ENCODE measurements at places on chromosomes 1 and 21. TPM values are rescaled to one million over a fixed set of nuclear protein-coding genes. Genes with fewer than 3 reads are reported as not detected.

The OR6Y1 gene
- not detected for total RNA-seq

GRCh38 chr1:1302951-1303509, 4.7 kb downstream of the ACAP3 start:
- no peak for DNase-seq

The CSDE1 gene
- 411 TPM for total RNA-seq

- no peak for DNase-seq
Observed at GRCh38 chr21:16113052-16113715, 383.4 kb downstream of the USP25 start.

DNA sequence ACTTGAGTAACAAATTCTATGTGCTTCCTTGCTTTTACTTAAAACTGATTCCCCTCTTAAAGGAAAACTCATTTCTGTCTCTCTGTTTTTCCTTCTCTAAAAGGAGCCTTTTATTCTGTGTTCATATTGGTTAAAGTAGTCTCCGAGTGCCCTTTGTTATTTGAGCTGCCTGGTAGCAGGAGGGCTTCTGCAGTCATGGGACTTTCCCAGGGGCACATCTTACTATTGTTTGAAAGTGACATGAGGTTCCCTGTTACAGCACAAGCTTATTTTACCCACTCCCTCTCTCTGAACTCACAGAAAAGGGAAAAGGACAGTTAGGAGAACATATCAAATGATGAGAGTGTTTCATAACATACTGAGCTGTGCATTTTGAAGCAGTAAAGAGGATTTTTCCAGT, 58.1 kb upstream of the ANGPTL1 start:
- no peak for DNase-seq

DNA sequence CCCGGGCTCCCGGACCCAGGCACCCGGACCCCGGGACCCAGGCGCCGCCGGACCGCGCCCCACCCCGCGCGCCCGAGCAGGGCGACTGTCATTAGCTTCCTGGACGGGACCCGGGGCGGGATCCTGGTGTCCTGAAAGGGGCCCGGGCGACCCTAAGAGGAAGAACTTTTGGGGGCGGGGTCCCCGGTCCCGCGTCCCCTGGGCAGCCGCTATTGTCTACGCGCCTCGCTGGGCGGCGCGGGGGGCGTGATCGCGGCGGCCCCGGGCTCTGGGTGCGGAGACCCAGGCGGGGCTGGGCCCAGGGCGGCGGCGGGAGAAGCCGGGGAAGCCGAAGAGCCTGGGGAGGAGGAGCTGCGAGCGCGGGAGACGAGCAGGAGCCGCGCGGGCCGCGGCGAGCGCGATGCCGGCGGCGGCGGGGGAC, 465 bp downstream of the HUNK start:
- DNase-seq = no peak

DNA sequence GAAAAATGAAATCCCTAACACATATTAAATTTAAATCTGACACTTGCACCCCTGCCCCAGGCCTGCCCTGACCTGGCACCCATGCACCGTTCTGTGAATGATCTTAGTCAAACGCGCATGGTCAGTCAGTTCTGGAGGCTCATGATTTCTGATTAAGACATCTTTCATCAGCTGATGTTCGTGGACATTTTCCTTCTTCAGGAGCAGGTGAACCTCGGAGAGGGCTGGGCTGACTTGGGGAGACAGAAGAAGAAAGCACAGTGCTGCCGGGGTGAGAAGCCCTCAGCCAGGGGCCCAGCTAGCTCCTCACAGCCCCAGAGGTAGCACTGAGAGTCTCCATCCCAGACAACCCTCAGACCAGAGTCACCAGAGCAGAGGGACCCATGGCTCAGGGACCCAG, 134.5 kb upstream of the AJAP1 start:
- DNase-seq = no peak

The MAP3K21 gene
- total RNA-seq = 4.4 TPM

The CHTOP gene
- 87.1 TPM for total RNA-seq

The S100B gene
- not detected for total RNA-seq

DNA sequence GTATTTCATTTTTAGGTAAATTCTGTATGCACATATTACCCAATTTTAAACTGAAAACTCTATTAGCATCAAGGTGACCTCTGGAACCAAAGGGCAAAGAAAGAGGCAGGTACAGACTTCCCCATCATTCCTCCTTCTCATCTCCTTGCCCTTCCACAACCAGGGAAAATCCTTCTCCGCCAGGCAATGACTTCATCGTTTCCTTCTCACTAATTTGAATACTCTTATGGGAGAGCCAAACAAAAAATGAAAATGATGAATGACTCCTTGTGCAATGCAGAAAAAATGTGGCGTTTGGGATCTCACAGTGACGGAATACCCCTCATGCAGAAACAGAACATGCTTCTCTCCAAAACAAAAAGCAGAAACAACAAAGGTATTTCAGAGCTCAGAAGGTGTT, 83.7 kb downstream of the HLCS start:
- DNase-seq = no peak

- DNase-seq = no peak
Observed at GRCh38 chr1:94623560-94624148, 82.1 kb upstream of the F3 start.

DNA sequence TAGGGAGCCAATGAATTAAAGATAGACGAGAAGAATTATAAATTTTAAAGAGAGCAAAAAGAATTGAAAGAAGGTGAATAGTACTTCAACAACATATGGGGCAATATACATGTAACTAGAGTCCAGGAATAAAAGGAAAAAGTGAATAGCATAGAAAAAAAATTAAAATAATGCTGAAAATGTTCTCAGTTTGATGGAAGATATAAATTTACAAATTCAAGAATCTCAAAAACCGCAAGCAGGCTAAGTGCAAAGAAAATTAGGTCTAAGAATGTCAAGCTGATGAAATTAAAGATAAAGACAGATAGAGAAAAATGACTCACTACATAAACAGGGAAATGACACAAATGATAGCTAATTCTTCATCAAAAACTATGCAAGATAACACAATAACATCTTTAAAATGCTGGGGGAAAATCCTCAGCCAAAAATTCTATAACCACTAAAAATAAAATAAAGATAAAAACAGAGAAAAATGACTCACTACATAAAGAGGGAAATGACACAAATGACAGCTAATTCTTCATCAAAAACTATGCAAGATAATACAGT, 326.3 kb downstream of the TBX15 start:
- no peak for DNase-seq

GRCh38 chr1:31583995-31584868, 7.9 kb downstream of the TINAGL1 start:
- peak; percentile 12 for DNase-seq

GRCh38 chr1:155974208-155975115, 3.9 kb downstream of the ARHGEF2 start:
- no peak for DNase-seq

DNA sequence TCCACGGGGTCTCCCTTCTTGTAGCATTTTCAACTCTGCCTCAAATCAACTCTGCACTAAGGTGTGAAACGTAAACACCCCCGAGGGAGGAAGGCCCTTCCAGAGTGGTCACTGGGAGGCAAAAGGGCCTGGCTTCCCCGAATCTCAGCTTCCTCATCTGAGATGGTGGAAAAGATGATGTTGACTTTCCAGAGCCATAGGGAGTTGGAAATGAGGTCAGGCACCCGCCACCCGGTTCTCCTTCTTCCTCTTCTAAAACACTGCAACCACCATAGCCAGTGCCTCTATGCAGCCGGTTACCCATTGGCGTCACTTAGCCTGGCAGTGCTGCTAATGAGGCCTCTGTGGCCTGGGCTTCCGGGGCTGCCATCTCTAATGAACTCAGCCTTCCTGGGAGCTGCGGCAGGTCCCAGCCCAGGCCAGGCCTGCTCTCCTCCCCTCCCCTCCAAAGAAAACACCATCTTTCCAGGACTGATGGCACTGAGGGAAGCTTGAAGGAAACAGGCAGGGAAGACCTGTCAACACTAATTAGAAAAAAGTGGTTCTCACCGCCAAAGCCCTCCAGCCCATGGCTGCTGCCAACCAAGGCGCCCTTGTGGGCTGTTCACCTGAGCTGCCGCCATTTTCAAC, 175.0 kb downstream of the KAZN start:
- DNase-seq = no peak

The HORMAD1 gene
- 0.30 TPM for total RNA-seq

The HPCAL4 gene
- 2.4 TPM for total RNA-seq

The TIE1 gene
- total RNA-seq = not detected

Measured in activated CD4-positive, alpha-beta memory T cell treated with anti-CD3 and anti-CD28 coated beads, Interleukin-2, amount 10 ng/mL, durations not matched to agents 7 days and 5 days (primary cell).